ENCODE measurements at places on chromosomes 4 and X.
A peak's percentile ranks its signal among the peaks of the same experiment; 100 is the strongest.

GRCh38 chrX:148540671-148541583 lies 40.5 kb downstream of the AFF2 start:
- DNase-seq = no peak

DNA sequence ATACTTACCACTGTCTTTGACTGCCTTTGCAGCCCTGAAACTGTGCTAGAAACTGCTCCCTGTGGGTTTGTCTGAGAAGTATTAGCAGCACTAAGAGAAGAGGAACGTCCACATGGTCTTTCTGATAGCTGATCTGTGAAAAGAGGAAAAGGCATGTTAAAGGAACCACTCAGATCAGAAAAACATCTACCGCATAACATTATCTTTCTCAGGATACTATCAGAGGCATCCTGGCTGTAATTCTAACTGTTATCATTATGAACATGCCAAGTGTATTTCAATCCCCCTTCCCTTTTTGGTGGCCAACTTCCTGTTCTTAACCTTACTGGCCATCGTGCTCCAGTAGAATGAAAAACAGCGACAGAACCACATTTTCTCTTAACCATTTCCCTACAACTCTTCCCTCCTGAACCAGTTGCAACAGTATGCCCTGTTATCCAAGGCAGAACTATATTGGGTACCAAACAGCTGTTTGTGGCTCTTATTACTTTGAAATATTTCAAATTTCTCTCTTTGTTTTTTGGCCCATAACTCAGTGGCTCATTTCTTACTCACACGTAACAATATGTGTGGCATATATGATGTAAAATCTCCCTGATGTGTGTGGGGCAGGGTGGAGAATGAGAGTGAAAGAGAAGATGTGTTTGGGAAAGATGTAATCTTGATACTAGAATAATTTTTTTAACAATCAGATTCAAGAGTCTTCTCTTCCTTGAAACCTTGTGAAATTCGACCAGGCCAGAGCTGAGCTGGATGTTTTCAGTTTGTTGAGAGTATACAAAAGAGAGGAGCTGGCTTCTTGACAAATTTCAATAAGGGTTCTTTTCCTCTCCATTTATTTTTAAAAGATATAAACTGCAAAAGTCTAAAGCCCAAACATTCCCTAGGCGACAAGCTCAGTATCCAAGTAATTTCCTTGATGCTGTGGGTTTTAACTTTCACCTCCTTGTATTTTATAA lies 35.2 kb downstream of the ARHGEF6 start:
- no peak for DNase-seq

DNA sequence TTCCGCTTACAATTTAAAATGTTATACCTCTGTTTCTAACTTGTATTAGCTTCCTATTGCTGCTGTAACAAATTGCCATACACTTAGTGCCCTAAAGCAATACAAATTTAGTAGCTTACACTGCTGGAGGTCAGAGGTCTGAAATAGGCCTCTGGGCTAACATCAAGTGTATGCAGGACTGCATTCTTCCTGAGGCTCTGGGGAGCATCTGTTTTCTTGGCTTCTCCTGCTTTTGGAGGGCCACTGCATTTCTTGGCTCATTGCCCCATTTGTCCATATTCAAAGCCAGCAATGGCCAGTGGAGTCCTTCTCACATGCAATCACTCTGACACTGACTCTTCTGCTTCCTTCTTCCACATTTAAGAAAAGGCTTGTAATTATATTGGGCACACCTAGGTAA lies 639.8 kb upstream of the INTU start:
- DNase-seq = no peak

DNA sequence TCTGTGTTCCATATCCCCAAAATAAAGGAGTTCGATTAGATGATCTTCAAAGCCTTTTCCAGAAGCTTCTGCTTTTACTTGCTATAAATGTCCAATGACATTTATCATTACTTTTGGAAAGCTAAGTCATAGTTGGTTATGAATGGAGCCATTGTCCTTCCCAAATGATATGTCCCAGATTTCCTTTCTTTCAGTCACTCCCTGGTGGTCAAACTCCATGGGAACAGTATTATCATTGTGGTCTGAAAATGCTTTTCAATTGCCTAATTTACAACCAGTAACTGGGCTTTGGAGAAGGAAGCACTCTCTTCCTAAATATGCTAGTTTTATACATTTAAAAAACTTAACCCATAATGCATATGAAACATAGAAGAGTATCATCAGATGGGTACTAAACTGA lies 571.5 kb upstream of the AMOT start:
- DNase-seq = no peak

- no peak for DNase-seq
Observed at GRCh38 chrX:1535241-1536041, 1.5 kb downstream of the P2RY8 start.

DNA sequence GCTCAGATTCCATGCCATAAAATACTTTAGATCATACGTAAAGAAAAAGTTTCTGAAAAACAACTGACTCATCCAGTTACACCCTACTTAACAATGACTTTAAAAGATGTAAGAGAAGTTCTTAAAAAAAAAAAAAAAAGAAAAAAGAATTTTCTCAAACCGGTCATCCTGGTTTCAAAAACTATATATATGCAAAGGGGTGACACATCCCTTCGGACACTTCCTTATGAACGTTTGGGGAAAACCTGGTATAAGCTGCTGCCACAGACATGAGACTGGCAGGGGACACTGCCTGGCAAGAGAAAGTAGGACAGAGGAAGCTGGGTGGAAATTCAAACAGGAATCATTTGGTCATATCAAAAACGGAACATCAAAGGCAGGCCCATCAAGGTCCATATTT lies 81.2 kb upstream of the PRSS48 start:
- DNase-seq = no peak

DNA sequence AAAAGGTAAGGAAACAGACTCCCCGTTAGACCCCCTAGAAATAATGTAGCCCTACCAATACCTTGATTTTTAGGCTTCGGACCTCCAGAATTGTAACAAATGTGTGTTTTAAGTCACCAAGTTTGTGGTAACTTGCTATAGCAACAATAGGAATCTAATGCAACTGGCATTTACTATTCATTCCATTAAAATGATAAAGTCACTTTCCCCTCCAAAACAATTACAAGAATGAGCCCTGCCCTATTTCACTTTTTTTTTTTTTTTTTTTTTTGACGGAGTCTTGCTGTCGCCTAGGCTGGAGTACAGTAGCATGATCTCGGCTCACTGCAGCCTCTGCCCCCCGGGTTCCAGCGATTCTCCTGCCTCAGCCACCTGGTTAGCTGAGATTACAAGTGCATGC lies 3.5 kb upstream of the DDX60L start:
- no peak for DNase-seq

- no peak for DNase-seq
Observed at GRCh38 chr4:182831376-182831775, 85.8 kb downstream of the DCTD start.

GRCh38 chr4:67744561-67745283 lies 9.5 kb downstream of the GNRHR start:
- DNase-seq = no peak

DNA sequence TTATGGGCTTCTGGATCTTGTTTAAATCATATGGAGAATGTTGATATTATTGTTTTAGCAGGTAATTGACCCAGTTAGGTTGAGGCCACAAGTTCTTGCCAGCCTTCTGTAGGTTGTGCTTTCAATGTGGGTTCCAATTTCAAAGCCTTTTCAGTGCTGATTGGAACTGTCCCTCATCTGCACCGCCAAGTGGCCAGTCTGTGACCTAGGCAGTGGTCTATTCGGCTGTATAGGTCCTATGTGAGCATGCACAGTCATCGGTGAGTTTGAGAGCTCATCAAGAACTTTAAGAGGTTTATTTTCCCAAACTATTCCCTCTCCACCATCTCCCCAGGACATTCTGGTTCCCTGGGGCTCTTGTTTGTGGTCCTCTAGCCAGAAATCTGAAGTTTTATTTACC lies 35.7 kb downstream of the DDX53 start:
- no peak for DNase-seq

GRCh38 chrX:16869393-16870094 lies 618 bp downstream of the RBBP7 start:
- DNase-seq = no peak

DNA sequence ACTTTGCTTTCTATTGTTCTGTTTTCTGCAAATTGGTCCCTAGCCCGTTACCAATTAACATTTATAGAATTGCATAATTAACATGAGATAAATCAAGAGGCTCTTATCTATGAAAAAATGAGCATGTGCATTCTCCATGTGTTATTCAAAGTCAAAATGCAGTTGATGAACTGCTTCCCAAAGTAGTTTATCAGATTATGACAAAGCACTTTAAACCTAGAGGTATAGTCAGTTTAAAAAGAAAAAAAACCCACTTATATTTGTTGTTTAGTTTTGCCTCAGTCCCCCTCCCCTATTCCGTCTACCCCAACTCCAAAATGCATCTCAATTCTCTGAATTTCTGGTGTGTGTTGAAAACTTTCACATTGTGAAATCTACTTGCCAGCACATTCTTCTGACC lies 119.5 kb downstream of the ATXN3L start:
- DNase-seq = no peak

- DNase-seq = no peak
Observed at GRCh38 chrX:80430826-80431504, 10.7 kb downstream of the TENT5D start.

DNA sequence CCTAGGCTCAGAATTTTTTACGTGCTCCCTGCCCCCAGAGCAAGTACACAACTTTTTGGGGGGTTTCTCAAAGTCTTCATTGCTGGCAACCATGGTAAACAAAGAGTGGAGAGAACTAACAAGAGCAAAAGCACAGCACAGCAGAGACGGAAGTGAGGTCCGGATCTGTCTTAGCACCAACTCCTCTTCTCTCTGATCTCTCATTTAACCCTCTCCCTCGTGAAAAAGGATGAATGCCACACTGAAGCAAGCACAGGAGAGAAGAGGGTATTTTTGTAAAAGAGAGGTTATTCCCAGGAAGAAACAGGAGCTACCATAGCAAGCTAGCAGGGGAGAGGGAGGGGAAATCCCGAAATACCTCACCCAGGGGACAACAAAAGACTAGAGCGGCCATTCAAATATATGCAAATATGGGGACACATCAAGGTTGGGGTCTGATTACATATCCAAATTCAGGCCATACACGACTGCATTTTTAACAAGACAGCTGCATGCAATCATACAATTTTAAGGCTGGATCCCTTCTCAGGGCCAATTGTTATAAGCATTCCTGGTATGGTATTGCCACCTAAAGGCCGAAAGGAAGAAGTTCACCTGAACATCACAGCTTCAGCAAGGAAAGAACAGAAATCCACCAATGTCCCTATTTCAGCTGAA lies 46.6 kb downstream of the CD40LG start:
- no peak for DNase-seq

- DNase-seq = no peak
Observed at GRCh38 chrX:136227948-136228838, 23.0 kb downstream of the MAP7D3 start.

DNA sequence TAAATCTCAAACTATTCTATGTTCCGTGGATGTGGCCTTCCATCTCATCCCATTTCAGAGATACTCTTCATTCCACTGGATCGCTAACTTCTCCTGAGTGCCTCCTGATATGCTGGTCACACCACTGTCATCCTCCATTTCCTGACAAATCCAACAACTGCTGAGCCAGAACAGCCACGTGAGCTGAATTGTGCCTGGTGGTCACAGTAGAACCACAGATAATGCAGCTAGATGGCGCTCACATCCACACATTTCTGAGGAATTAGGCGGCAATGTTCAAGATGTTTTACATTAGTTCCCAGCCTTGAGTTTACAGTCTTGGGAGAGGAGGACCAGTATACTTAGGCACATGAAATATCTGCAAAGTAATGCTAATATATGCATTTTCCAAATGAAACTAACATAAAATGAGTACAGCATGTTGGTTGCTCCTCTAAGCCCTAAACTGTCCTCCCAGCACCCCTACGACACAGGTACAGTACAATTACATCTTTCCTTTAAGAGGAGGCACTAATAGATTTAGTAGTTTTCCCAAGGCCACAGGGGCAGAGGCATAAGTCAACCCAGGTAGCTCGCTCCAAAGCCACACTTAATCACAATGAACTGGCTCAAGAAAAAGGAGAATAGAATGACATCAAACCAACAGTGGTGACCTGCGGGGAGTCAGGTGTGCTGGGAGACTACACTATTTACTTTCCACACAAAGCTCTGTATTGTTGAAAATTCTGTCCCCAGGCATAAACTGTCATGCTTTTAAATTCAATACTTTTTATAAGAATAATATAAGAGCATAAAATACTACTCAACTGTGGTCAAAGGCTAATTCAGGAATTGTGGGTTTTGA lies 134.2 kb downstream of the CHIC2 start:
- peak; percentile 8 for DNase-seq

GRCh38 chr4:121773883-121774282 lies 8.9 kb upstream of the SMIM43 start:
- no peak for DNase-seq

- no peak for DNase-seq
Observed at GRCh38 chrX:129981752-129982299, 609 bp upstream of the BCORL1 start.

DNA sequence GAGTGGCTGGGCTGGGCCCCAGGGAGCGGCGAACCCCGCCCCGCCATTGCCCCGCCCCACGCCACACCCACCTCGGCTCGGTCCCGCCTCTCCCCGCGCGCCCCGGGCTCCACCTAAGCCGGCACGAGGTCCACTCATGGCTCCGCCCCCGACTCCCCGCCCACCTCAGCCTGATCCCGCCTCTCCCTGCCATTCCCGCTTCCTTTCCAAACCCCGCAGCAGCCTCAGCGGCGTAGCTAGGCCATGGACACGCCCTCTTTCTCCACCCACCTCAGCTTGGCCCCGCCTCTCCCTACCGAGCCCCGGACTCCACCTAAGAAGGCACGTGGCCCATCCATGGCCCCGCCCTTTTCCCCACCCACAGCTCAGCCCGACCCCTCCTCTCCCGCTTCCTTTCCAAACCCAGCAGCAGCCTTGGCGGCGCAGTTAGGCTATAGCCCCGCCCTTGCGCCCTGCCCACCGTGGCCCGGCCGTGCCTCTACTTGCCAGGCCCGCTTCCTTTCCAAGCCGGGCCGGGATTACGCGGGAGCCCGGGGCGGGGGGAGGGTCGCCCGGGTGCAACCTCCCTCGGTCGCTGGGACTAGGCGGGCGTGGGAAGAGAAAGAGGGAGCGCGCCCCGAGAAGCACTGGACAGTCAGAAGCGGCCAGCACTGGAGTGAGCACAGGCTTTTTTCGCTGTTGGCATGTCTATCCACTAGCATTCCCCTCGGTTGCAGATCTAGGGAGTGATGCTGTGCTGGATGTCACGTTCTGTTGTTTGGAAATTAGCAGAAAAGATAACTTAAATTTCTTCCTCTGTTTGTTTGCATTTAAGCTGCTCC lies at the start of gene RELL1:
RELL1 (minus strand) TSS at position 4 of the 821 bp plus-strand sequence. CDS start 89 bp downstream, outside the sequence.
- DNase-seq = peak; percentile 99

- no peak for DNase-seq
Observed at GRCh38 chr4:41658163-41658562, 90.4 kb downstream of the PHOX2B start.

- no peak for DNase-seq
Observed at GRCh38 chr4:2817701-2818350, 24.9 kb downstream of the SH3BP2 start.

GRCh38 chrX:56429581-56429980 lies 133.8 kb upstream of the UBQLN2 start:
- no peak for DNase-seq

- DNase-seq = no peak
Observed at GRCh38 chrX:68508799-68509198, 9.9 kb downstream of the YIPF6 start.

Measured in stimulated activated CD4-positive, alpha-beta T cell treated with anti-CD3 and anti-CD28 coated beads, TNF-alpha, amount 100 ng/mL, for 1 hour (primary cell).